ENCODE measurements at places on chromosomes 2 and 18. TPM values are rescaled to one million over a fixed set of nuclear protein-coding genes. Genes with fewer than 3 reads are reported as not detected.

The DCC gene
- total RNA-seq = not detected

The DSC3 gene
- total RNA-seq = not detected

The LIMS3 gene
- total RNA-seq = 5.7 TPM

The ANKRD44 gene
- total RNA-seq = 7.1 TPM

The SERPINB4 gene
- not detected for total RNA-seq

The FSHR gene
- total RNA-seq = not detected

All from left ventricle myocardium inferior (tissue), 1 donor.